Erythroblast (primary cell): ENCODE measurements at places on chromosomes 13 and 19.

DNA sequence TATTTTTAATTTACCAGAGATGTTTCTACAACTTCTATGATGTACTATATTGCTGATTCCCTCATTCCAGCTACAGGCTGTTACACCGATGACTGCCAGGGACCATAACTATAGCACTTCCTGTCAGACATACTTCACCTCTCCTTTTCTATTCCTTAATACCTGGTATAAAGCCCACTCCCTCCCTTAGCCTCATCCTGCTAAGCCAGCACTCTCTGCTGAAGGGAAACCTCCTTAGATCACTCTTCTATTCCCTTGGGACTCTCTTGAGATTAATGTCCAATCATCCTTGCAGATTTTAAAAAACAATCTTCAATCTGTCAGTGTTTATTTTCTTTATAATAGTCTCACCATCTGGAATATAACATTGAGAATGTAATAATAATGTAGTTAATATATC is 127.9 kb downstream of the DIAPH3 start:
- no peak for DNase-seq

DNA sequence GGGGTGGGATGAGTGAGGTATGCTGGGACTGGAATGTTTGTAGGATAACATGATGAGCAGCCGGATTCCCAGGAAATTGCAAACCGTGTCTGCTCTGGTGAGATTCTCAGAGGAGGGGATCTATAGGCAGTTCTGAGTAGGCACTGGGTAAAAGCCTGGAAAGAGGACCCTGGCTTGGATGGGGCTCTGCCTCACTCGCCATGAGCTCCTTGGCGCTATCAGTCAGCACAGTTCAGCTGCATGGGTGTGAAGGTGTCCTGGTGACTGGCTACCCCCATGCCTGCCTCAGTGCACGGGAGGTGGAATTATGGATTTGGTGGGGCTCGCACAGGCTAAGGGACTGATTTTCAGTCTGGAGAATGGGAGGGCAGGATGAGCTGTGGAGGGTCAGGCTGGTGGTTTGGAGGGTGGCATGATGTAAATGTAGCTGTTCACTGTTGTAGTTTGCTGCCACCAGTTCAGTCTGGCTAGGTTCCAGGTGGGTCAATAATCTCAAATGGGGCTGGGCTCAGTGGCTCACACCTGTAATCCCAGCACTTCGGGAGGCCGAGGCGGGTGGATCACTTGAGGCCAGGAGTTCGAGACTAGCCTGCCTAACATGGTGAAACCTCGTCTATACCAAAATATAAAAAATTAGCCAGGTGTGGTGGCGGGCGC is 9.2 kb upstream of the ZNF627 start:
- peak; percentile 27 for DNase-seq

- DNase-seq: no peak
Measured at GRCh38 chr13:59873856-59874255, 289.9 kb downstream of the DIAPH3 start.

GRCh38 chr19:44190020-44190419 is 22.3 kb upstream of the ZNF227 start:
- no peak for DNase-seq

DNA sequence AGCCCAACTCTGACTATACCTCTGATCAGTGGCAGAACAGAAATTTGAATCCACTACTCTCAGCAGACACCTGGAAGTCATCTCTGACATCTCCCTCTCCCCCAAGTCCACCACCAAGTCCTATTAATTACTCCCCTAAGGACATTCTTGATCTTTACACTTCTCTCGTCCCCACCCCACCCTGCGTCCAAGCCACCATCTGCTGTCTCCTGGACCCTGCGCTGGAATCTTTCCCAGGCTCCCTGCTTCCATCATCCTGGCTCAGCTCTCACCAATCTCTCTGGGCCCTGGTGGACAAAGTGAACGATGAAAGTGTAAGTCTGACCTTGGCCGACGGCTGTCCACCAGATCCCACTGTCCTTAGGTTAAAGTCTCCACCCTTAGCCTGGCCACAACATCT is 145.6 kb upstream of the GJB6 start:
- no peak for DNase-seq

- DNase-seq: no peak
Measured at GRCh38 chr13:47463726-47464125, 537.3 kb downstream of the SUCLA2 start.

DNA sequence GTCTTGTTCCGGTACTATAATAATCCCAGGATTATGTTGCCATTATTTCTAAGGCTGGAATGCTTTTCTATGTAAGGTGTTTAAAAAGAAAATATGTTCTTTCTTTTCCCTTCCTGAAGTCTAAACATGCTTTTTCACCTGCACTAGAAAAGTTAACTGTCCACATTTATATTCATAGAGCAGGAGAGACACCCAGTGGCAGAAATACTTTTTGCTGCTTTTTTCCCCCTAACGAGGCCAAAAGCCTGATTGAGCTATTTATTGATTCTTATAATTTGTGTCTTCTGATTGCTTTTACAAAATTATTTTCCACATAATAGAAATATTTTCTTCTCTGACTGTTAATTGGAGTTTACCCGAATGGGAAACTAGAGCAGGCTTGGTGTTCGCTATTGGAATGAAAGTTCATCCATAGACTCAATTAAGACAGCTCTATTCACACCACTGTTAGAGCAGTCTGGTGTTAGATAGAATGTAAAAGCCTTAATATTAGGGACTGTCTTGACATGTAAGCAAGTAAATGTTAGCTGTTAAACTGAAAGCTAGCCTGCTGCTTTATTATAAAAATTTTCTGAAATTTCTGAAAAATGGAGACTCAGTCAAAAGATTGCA is 15.8 kb downstream of the GPR180 start:
- DNase-seq: peak; percentile 48

GRCh38 chr13:93284064-93284463 is 57.5 kb downstream of the GPC6 start:
- no peak for DNase-seq

DNA sequence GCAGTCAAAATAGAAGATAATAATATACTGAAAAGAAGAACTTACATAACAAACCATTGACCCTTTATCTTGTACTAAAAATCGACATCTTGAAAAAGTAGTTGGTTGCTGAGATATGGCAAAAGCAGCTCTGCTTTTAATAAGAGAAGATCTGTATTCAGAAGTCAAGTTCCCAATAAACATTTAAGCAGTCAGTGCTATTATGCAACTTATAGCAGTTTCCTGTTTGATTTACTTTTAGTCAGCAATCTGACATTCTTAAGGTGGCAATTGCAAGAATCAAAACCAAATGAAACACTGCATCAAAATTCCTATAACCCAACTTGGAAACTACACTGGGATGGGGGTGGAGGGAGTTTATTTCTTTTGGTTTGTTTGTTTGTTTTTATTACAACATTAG is 165.5 kb downstream of the TBC1D4 start:
- DNase-seq: no peak
